ENCODE measurements at places on chromosomes 1 and 21.

- no peak for DNase-seq
These were observed 8.1 kb downstream of the PSMG1 start for GRCh38 chr21:39175154-39175553.

GRCh38 chr1:108617008-108617723 lies 43.7 kb downstream of the HENMT1 start:
- DNase-seq = peak; percentile 30

GRCh38 chr1:78401148-78401547 lies 89.6 kb upstream of the PTGFR start:
- DNase-seq = no peak

DNA sequence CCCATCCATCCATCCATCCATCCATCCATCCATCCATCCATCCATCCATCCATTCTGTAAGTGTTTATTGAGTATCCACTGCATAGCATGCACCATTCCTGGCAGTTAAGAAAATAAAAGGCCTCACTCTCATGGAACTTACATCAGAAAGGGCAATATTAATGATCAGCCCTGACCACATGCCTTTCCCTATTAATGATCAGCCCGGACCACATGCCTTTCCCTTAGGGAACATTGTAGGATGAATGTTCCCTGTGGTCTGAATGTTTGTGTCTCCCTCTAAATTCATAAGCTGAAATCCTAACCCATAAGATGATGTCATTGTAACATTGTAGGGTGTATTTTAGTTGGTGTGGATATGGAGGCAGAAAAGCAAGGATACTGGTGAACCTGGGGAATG lies 365.8 kb downstream of the KIF26B start:
- DNase-seq = no peak

- DNase-seq = no peak
These were observed 191.7 kb upstream of the ESRRG start for GRCh38 chr1:216914974-216915373.
